ENCODE measurements at places on chromosomes 12 and 14.

GRCh38 chr12:124888260-124888659 lies 24.6 kb upstream of the SCARB1 start:
- no peak for DNase-seq

- DNase-seq, result peak; percentile 16
These were observed at the start of gene ST8SIA1 for GRCh38 chr12:22334410-22335100. ST8SIA1 (minus strand) TSS chr12:22334707; CDS start chr12:22334232, 475 bp downstream.

DNA sequence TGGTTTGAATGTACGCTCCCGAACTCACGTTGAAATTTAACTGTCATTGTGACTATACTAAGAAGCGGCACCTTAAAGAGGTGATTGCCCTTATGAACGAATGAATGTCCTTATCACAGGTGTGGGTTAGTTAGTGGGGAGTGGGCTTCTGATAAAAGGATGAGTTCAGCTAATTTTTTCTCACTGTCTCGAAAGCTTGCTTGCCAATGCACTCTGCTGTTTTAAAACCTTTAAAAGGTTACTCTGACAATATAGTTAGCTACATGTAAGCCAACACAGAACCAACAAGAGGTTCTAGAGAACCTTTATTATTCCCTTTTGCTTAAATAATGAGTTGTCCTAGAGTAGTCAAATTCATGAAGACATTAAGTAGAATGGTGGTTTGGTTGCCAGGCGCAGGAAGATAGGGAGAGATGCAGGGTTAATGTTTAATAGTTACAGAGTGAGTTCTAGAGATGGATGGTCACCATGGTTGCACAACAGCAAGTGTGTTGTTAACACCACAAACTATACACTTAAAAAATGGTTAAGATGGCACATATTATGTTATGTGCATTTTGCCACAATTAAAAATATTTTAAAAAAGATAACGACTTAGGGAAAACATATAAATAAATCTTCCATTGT lies 26.3 kb downstream of the RTN1 start:
- no peak for DNase-seq

DNA sequence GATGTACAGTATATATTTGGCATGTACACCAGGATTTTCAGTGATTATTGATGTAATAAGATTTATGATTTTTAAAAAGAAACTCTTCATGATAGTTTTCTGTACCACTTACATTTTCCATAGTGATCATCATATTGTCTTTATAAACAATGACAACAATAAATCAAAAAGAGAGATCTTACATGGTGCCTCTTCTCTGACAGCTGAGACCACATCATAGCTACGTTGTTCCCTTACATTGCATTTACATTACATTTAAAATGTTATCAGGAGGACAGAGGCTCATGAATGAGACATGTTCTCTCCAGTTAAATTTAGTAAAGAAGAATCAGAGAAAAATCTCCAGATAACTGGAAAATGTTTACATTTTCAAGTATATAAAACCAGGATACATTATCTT lies 112.4 kb downstream of the PRKCH start:
- DNase-seq, result no peak

All from stimulated activated CD8-positive, alpha-beta memory T cell treated with anti-CD3 and anti-CD28 coated beads, Interleukin-15, amount 100 ng/mL, for 48 hours (primary cell).